ENCODE measurements at places on chromosomes 13 and 19.

DNA sequence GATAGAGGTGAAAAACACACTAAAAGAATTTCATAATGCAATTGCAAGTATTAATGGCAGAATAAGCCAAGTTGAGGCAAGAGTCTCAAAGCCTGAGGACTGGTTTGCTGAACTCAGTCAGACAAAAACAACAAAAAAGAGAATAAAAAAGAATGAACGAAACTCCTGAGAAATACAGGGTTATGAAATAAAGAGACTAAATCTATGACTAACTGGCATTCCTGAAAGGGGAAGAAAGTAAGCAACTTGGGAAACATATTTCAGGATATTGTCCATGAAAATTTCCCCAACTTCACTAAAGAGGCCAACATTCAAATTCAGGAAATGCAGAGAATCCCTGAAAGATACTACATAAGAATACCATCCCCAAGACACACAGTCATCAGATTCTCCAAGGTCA is 47.8 kb downstream of the UBL3 start:
- no peak for DNase-seq

DNA sequence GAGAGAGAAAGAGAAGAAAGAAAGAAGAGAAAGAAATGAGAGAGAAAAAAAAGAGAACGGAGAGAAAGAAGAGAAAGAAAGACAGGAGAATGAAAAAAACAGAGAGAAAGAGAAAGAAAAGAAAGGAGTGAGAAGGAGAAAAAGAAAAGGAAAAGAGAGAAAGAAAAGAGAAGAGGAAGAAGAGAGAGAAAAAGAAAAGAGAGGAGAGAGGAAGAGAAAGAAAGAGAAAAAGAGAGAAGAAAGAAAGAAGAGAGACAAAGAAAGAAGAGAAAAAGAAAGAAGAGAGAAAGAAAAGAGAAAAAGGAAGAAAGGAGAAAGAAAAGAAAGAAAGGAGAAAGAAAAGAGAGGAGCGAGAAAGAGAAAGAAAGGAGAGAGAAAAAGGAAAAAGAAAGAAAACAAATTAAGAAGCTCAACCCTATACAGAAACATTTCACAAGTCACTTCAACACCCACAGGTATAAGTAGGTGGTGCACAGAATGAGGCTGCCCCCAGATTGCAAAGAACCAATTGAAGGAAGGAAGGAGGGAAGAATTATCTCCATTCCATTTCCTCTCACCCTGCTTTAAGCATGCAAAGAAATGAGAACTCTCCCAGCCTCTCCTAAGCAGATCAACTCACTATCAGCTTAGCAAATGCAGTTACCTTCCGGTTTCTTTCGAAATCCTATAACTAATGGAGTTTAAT is 98.8 kb upstream of the CACNA1A start:
- DNase-seq, result no peak

- DNase-seq, result no peak
These were observed 45.2 kb downstream of the SCEL start for GRCh38 chr13:77580748-77581147.

DNA sequence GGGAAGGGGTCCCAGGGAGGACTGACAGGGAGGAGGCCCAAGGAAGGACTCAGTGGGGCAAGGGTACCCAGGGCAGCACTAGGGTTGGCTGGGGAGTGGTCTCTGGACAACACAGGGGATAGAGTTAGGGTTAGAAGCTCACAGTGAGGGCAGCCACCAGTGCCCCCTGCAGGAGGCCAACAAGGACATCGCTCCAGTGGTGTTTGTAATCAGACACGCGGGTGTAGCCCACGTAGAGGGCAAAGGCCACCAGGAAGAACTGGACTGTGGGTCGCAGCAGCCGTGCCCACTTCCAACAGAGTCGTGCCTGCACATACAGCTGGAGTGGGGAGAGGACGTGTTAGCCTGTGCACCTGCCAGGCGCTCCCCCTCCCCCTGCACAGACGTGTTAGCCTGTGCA is 9.2 kb downstream of the PLPP2 start:
- no peak for DNase-seq

DNA sequence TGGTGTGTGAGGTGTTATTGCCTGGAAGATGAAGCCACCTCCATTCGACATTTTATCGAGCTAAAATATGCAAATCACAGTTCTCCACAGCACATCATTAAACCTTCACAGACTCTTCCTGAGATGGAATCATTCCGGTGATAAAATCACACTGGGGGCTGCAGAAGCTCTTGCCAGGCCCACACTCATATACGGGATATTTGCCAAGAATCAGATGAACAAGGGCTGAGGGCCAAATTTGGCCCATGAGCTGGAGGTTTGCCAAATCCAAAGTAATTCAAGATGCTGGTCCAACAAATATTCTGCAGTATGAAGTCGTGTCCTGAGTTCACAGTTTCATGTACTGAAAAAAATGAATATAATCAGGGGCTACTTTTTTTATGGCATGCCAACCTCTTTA is 16.7 kb upstream of the RXFP2 start:
- no peak for DNase-seq

- no peak for DNase-seq
These were observed 84.8 kb downstream of the MAP4K1 start for GRCh38 chr19:38532939-38533338.

DNA sequence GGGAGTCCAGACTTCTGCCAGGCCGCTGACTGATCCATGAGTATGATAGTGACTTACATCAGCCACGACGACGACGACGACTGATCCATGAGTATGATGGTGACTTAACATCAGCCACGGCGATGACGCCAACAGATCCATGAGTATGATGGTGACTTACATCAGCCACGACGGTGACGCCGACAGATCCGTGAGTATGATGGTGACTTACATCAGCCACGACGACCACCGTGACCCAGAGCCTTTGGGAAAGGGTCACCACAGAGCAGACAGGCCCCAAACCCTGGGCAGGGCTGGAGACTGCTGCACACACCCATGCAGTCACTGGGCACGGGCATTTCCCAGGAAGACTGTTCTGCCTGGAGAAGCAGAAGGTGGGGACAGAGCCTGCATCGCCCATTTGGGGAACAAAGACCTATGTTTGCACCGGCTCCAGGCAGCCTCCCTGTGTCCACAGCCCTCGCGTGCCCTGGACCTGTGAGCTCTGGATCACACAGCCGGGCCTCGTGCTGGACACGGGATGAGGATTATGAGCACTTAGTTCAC is 130.9 kb upstream of the SPACA7 start:
- no peak for DNase-seq

DNA sequence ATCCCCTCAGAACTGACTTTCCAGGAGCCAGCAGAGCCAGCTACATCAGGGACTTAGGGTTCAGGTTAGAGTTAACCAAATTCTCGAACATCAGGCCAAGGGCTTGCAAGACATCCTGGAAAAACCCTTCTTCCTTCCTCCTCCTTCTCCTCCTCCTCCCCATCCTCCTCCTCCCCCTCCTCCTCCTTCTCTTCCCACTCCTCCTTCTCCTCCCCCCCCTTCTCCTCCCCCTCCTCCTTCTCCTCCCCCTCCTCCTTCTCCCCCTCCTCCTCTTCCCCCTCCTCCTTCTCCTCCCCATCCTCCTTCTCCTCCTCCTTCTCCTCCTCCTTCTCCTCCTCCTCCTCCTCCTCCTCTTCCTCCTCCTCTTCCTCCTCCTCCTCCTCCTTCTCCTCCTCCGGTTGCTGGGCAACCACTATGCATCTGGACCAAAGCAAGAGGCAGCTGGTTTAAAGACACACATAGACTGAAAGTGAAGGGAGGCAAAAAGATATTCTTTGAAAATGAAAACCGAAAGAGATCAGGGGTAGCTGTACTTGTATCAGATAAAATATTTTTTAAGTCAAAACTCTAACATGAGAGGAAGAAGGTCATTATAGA is 5.9 kb upstream of the CCL25 start:
- DNase-seq, result no peak

DNA sequence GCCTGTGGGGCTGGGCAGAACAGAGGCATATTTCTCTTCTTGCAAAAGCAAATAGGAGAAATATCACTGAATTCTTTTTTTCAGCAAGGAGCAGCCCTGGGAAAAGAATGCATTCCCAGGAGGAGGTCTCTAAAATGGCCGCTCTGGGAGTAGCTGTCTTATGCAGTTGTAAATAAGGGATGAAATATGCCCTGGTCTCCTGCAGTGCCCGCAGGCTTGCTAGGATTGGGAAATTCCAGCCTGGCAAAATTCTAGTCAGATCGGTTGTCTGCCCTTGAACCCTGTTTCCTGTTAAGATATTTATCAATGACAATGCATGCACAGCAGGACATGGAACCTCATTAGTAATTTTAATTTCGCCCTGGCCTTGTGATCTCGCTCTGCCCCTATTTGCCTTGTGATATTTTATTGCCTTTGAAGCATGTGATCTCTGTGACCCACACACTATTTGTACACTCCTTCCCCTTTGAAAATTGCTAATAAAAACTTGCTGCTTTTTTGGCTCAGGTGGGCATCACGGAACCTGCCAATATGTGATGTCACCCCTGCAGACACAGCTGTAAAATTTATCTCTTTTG is 1993.2 kb downstream of the PCDH9 start:
- DNase-seq, result no peak

DNA sequence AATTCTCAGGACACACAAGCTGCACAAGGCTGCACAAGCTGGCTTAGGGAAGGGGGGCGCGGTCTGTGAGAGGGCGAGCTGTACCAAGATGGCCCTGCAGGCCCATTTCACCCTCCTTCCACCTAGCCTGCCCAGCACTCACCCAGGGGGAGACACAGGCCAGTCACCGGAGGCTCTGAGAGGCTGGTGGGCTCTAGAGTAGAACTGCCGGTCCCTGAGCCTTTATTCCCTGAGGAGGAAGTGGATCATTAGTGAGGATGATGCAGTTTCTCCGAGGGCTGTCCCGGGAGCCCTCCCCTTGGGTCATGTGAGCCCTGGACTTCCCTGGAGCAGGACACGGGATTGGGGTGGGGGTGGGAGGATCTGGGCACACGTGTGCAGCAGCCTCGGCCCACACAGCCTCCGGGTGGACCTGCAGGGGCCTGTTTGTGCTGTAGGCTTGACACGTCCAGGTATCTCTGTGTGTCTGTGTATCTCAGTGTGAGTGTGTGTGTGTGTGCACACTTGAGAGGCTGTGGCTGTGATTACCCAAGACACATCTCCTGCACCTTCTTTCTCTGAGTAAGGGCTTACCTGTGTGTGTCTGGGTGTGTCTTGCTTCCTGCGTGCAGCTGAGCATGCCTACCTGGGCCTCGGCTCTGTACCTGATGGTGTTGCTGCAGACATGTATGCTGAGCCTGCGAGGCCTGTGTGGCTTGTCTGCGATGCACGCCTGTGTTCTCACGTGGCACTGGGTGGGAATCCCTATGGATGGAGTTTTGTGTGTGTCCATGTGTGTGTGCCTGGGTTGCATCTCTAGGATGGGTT is at the start of gene ACP5:
Gene ACP5 (minus strand): TSS at position 195 of the 807 bp plus-strand sequence. CDS start 328 bp downstream, outside the sequence.
- DNase-seq, result no peak

DNA sequence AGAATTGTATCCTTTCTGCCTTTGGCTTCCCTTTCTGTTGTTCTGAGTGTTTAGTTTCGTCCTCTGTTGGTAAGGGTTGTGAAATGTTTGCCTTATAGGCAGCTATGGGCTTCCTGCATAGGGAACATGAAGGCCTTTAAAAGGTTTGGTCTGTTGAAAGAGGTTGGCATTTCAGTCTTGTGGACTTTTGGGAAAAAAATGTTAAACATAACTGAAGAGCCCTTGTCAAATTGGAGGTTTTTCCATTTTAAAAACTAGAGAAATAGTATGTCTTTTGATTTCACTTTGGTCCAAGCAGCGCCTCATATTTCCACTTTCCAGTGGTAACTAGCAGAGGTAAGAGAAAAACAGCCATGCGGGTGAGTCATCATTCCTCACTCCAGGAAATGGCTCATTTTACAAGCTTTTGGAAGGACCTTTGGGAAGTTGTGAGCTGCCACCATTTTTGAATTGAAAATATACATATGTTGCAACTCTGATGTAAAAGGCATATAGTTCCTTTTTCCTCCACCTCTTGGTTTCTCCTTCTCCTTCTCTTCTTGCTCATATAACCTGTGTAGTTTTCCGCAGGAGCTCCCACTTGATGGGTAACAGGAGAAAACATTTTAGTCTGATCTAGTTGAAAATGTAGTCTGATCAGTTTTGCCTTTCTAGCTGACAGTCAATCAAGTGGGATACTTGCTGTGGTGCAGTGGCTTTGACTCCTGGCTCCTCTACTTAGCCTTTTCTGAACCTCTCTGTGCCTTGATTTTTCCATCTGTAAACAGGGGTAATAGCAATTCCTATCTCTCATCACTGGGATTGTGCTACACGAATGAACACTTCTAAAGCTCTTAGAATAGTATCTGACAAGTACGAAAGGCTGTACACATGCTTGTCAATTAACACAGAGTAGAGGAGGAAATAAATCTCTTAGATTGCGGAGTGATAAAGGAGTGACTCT is 23.0 kb downstream of the GPC6 start:
- DNase-seq, result peak; percentile 40

GRCh38 chr19:45091031-45091923 is 1.7 kb upstream of the PPP1R37 start:
- DNase-seq, result peak; percentile 73

- DNase-seq, result no peak
These were observed 82.0 kb downstream of the MYO16 start for GRCh38 chr13:108711386-108711785.

- DNase-seq, result no peak
These were observed 12.8 kb downstream of the N4BP2L2 start for GRCh38 chr13:32525766-32526165.

DNA sequence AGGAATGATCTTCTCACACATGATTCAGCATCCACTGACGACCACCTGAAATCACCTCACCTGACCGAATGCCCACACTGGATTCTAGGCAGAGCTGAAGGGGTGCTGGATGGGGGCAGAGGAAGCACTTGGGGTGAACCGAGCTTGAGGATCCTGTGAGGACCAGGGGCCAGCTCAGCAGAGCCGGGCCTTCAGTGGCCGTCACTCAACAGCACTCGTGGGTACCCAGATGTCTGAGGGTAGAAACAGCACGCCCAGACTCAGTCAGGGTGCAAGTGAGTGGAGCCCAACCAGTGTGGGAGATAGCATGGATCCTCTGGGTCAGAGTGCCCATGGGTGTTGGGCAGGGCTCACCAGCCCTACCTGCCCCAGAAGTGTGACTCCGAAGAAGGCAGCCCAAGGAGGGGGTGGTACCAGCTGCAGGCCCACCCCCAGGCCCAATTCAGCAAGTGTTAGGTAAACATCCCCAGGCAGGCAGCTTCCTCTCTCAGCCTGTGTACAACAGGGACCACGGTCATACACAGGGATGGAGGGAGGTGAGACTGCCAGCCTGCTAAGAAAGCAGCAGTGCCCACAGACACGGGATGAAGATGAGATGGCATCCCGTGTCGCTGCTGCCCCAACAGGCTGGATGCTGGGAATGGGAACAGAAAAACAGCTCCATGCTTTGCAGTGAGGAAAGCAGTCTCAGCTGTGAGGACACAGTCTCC is 16.6 kb downstream of the GJA3 start:
- DNase-seq, result no peak

GRCh38 chr13:60720590-60720989 is 323.6 kb downstream of the TDRD3 start:
- DNase-seq, result no peak

DNA sequence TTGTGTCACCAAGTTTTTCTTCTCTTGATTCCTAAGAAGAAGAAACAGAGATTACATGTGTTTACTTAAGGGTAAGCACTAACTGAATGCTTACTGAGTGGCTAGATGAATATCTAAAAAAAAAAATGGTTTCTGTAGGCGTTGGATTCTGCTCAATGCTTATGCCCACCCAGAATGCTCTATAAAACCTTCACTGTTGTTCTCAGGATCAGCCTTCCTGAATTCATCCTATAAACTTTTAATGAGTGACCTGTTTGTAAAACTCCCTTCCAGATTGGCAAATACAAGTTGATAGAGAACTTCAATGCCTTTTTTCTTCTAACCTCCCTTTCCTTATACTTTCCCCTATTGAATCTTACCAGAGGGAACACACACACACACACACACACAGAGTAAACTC is 90.2 kb downstream of the NDFIP2 start:
- no peak for DNase-seq

All from H54 (cell line).